ENCODE measurements at places on chromosomes 11 and 22.

- no peak for DNase-seq
These were observed 6.1 kb upstream of the ASCL3 start for GRCh38 chr11:8948886-8949285.

GRCh38 chr11:36240173-36240572, 49.1 kb downstream of the COMMD9 start:
- no peak for DNase-seq

GRCh38 chr22:46551321-46551720, 13.9 kb upstream of the CELSR1 start:
- no peak for DNase-seq

GRCh38 chr11:121106812-121107211, 5.8 kb downstream of the TECTA start:
- no peak for DNase-seq

DNA sequence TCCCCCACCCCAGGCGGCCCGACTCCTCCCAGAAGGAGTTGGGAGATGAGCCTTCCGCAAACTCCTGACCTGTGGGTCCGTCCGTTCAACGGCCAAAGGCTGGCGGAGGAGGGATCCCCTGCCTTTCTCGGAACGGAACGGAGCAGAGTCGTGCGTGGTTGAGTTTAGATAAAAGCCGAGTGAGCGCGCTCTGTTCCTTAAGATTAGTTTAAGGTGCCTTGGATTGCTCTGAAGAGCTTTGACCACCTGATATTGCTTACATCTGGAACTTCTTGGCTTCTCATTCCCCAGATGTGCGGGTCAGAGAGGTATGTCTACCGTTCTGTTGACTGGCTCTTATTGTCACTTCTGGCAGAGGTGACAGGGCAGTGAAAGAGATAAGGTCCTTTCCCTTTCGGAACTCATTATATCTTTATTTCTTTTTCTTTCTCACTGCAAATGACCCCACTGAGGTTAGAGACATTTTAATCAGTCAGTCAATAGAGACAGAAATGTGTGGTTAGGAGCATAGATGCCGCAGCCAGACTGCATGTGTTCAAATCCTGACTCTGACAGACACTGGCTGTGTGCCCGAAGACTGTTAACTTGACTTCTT, at the start of gene TRIM6:
Gene TRIM6 (plus strand): TSS at position 31 of the 595 bp plus-strand sequence. CDS start 261 bp downstream, at position 292.
- peak; percentile 5 for DNase-seq

DNA sequence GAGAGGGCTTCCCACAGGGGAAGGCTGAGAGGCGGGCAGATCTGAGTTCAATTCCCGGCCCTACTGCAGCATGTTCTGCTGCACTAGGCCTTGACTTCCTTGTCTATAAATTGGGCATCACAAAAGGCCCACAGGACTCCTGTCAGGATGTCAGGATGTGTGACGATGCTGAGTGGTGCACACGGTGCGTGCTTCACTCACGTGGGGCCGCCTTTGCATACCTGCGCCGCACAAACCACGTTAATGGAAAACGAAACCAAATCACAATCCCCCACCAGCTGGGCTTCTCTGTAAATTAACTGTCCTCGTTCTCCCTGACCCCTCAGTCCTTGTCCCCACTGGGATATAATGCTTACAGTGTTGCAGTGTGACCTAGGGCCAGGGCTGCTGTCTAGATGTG, 32.3 kb upstream of the TSPAN18 start:
- DNase-seq = no peak

GRCh38 chr22:50630376-50630775, 2.4 kb upstream of the ARSA start:
- DNase-seq = no peak

GRCh38 chr11:130476922-130477491, 28.6 kb downstream of the ADAMTS15 start:
- no peak for DNase-seq

DNA sequence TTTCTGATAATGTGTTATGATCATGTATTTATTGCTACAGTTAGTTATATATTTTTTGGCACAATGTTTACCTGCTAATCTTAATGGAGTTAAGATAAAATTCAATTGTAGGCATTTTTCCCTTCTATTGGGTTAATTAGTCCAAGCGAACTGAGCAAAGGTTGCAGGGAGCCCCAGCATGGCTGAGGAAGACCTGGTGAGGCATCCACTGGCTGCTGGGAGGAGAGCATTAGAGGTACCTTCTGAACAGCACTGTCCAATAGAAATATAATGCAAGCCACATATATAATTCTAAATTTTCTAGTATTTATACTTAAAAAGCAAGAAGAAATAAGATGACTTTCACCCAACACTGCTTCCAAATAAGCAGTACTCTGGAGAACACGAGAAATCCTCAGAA, 689 bp upstream of the TMEM126A start:
- no peak for DNase-seq

GRCh38 chr22:28930357-28931007, 47.1 kb downstream of the ZNRF3 start:
- DNase-seq = no peak

- peak; percentile 33 for DNase-seq
These were observed 16.1 kb upstream of the RELT start for GRCh38 chr11:73359930-73360742.

DNA sequence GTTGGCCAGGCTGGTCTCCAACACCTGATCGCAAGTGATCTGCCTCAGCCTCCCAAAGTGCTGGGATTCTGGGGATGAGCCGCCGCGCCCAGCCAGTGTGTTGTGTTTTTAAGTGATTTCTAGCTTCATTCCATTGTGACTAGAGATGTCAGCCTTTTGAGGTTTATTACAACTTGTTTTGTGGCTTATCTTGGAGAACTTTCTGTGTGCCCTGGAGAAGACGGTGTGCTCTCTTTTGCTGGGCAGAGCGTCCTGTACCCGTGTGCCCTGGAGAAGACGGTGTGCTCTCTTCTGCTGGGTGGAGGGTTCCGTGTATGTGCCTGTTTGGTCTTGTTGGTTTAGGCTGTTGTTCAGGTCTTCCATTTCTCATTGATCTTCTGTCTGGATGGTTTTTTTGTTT, 12.5 kb downstream of the SELENOO start:
- no peak for DNase-seq

DNA sequence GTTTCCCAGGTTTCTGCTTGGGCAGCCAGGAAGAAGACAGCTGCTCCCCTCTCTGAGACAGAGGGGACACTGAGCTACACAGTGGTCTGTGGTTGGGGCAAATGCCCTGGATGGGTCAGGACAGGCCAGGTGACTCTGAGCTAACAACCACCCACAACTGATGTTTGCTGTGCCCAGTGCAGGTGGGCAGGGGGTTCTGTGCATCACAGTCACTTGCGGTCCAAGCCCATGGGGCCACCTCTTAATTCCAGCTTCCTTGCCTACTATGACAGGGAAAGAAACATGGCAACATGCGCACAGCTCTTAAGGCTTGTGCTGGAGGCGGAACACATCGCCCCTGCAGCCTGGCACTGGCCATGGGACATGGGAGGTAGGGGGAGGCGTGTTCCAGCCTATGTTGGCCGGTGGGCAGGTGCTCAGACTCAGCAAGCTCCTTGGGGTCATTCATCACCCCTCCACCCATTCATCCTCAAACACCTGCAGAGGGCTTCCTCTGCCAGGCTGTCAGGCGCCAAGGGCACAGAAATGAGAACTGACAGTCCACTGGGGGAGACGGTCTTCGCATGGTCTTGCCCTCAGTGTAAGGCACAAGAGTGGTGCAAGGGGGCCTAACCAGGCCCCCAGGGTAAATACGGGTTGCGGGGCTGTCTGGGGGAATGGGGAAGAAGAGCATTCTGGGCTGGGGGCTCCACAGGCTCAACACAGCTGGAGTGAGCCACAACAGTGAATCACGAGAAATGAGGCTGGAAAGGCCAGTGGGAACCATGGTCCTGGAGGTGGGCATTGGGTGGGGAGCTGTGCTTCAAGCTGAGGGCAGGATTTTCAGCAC, 55.6 kb downstream of the ARFGAP3 start:
- DNase-seq = no peak

DNA sequence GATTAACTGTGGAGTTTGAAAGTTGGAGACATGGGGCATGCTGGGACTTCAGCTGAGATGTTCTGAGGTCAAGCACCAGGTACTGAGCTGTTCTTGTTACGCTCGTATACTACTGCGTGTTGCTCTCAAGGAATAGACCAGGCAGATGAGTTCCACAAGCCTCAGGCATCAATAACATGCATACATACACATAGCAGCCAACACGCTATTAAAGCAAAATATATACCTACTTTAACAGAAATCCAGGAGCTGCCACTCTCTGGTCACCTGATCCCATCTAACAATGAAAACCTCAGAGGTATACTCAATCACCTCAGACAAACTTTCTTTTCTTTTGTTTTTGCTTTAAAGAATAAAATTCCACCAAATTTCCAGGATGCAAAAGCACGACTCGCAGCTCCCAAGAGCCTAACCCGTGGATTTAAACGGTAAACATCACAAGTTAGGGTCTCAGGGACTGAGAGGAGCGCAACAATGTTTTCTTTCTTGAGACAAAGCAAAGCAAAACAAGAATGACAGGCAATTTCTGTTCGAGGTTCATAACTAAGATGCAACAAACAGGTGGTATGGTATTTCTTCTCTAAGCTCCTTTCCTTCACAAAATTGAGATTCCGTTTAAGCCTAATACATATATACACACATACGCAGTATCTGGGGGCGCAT, 16.5 kb downstream of the BLID start:
- DNase-seq = no peak

GRCh38 chr11:88377144-88377543, 39.6 kb upstream of the CTSC start:
- DNase-seq = no peak

- no peak for DNase-seq
These were observed 26.9 kb upstream of the ALKBH3 start for GRCh38 chr11:43853781-43854180.

DNA sequence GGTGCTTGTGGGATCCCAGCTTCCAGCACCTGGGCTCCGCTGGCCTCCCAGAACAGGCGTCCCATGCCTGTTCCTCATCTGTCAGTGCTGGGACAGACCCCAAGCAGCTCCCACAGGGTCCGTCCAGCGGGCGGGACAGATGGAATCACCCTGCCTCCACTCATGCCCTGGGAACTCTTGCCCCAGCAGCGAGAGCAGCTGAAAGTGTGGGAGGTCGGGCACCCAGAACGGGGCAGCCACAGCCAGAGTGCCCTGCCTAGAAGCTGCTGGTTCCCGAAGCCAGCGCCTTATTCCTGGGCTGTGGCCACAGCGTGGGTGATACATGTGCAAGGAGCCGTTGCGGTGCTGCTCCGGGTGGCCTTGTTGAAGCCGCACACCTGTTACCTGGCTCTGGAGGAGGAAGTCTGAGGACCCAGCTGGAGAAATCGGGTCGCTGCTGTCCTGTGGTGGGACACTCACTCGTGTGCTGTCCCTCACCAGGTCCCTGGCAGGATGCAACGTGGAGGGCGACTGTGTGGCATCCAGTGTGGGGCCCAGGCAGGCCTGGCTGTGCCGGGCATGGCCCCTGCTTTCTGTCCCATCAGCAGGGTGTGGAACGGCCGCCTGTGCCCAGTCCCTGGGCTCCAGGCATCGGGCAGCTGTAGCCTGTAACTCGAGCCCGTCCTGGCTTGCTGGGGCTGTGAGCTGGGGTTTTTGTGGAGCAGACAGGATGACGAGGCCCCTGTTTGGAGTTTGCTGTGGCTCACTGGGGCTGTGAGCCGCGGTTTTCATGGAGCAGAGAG, 16.2 kb downstream of the GRAMD4 start:
- DNase-seq = no peak

DNA sequence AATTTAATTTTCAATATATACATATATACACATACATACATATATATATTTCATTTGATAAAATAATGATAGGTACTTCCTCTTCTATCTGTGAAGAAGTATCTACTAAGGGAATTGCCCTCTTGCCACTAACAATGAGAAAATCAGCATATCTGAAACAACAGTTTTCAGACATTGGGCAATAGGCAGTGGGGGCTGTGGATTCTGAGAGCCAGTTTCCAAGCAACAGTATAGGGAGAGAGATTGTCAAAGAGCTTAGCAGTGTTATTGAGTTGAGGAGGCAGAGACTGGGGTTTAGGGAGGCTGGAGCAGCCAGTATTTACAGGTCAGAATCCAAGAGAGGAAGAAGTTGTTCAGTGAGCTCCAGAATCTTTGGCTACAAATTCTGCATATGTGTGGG, 119.3 kb downstream of the ARFGAP2 start:
- no peak for DNase-seq

- peak; percentile 85 for DNase-seq
These were observed 109.6 kb downstream of the SCN3B start for GRCh38 chr11:123544631-123545375.

GRCh38 chr11:115083144-115083806, 404.9 kb downstream of the NXPE2 start:
- no peak for DNase-seq

GRCh38 chr11:19631712-19632498, 80.7 kb upstream of the NAV2 start:
- no peak for DNase-seq

DNA sequence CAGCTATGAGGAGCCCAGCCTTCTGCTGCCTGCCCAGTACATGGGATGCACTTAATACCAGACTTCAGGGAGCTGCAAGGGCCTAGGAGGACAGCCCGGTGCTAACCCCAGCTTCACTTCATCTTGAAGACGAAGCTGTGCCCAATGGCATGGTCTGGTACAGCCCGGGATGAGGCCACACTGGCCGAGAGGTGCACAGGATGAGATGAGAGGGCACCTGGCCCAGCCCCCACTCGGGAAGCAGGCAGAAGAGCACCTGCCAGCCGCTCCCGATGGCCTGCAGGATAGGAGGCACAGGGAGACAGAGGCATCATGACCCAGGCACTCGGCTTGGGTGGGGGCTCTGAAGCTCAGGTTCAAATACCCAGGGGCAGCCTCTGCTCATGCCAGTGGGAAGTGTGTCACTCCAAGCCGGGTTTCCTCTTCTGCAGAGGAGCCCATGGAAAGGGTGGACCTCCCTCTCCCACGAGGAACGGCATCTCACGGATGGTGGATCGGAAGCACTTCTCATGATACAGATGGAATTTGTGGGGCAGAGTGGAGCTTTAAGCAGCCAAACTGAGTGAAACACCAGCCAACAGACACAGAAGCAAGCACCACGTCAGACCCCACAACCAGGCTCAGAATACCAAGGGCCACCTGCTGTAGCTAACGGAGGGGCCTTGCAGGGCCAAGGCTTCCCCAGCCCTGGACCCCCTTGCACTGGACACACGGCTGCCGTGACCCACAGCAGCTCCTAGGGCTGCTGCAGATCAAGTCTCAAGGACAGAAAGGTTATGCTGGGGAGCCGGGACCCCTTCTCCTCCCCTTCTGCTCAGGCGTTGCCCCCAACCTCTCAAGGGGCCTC, 875.2 kb downstream of the BRD1 start:
- DNase-seq = no peak

- DNase-seq = no peak
These were observed 66.8 kb downstream of the CYB5R2 start for GRCh38 chr11:7606496-7606895.

Measured in globus pallidus (tissue), 1 donor.